ENCODE measurements at places on chromosomes 16 and 17. TPM values are rescaled to one million over a fixed set of nuclear protein-coding genes. Genes with fewer than 3 reads are reported as not detected.

DNA sequence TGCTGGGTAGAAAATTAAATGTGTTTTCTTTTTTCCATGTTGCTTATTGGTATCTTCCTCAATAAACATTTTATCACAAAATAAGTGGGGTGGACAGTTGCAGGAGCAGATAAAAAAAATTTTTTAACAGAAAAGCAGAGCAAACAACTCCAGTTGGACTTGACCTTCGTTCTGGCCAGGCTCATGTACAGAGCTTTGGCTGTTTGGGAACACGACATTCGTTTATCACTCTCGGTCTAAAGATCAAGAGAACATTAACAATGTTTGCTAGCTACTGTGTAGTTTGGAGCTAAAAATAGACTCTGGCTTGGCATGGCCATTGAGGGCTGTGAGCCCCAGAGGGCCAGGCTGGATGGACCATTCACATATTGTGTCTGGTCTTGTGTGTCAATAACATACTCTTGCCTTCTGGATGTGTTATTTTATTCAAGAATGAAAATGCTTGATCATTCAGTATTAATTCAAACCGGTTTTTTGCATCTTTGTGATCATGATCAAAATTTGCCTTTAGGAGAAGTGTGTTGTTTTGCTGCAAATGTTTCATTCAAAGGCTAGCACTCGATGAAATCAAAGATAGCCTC, 56.6 kb downstream of the TMEM186 start:
- no peak for DNase-seq

GRCh38 chr17:11997147-11997971, at the start of gene ZNF18:
Gene ZNF18 (minus strand): TSS chr17:11997475. CDS start chr17:11992829, 4,646 bp downstream.
- peak; percentile 97 for DNase-seq

DNA sequence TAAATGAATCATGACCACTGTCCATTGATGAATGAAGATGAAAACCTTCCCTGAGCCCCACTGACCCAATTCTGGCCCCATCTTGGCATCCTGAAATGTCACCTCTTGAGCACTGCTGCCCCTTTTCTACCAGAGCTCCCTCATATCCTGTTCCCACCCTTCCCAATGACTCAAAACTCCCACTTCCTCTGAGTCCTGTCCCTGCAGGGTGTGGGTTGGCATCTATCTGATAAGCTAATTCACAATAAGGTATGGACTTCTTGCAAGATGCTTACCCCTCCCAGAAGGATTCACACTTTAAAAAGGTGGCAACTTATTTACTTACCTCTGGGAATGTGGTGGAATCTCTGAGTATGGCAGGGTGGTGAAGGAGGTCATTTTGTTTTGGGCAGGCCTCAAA, 13.3 kb upstream of the CSNK2A2 start:
- DNase-seq, result no peak

DNA sequence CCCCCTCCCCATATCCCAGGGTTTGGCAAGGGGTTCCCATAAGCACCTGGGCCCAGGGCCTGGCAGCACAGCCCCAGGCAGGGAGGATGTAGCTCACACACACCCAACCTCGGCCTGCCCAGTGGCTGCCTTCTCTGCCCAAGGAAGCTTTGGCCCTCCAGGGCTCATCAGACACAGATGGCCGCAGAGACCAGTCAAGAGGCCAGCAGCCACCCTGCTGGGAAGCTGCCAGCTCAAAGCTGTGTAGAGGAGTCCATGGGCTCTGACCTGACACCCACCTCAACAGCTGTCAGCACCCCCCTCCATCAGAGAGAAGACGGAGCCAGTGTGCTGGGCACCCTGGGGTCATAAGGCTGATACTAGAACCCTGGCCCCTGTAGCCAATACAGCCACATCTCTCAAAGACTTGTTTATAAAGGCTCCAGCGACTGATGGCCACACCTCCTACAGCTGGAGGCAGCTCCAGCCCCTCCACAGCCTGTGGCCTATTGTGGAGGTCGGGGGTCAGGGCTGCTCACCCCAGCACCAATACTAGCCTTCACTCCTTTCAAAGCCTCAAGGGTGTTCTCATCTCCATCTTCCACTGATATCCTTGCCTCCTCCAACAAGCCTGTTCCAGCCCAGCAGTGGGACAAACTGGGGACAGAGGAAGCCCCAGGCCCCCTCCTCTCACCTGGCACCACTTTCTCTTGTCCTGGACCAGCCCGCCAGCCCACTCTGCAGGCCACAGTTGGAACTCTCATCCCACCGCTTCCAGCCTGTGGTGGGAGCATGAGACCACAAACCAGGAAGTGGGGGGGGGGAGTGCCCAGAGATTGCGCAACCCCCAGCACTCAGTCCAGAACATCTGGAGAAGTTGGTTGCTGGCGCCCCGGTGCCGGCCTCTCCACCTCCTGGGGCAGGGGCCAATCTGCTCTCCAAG, 2.2 kb upstream of the MPG start:
- DNase-seq, result peak; percentile 94

DNA sequence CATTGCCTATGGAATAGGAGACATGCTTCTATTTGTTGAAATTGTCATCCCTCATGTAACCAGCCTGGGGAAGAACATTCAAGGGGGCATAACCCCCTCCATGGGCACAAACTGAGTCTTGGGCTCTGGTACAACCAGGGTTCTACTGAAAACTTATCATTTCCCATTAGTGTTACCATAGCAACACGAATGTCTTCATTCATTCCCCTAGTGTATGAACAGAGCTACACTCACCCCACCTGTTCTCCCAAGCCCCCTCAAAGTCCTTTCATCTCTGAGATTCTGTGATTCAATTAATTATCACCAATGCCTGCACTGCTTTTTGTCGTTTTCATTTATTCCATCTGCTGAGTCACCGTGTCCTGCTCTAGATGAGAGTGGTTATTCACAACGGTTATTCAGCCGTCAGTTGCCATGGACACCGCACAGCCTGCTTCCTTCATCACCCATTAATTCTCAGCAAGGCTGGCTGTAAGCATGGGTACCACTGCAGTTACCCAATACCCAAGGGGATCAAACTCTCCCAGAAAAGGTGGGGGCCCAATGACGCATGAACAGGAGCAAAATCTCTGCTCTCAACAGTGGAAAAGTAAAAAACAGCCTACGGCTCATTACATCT, 1.6 kb upstream of the GAST start:
- DNase-seq, result no peak

- DNase-seq, result no peak
These were observed 48.3 kb downstream of the CUEDC1 start for GRCh38 chr17:57906910-57907309.

- no peak for DNase-seq
These were observed 3.0 kb downstream of the PIPOX start for GRCh38 chr17:29045734-29046472.

DNA sequence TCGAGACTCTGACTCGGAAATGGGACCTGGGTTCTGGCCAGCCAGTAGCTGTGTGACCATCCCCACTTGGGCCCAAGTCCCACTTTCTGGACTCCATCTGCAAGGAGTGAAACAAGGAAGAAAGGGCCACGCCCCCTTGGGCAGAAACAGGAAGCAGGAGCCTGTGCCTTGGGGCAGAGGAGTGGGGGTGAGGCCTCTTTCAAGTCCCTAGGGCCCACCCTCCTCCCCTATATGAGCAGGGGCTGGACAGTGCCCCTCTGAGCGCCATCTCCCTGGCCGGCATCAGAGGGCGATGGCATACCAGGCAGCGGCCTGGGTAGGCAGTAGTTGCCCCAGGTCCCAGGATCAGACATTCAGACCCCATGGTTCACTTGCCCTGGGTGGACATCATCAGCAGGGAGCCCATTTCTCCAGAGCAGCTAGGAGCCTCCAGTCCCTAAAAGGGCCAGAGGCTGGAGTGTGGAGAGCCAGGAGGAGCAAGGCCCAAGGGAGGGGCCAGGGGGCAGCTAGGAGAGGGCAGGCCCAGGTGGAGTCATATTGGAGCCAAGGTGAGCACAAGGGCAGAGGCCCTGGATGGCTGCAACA, 7.1 kb downstream of the BCAR1 start:
- peak; percentile 68 for DNase-seq

DNA sequence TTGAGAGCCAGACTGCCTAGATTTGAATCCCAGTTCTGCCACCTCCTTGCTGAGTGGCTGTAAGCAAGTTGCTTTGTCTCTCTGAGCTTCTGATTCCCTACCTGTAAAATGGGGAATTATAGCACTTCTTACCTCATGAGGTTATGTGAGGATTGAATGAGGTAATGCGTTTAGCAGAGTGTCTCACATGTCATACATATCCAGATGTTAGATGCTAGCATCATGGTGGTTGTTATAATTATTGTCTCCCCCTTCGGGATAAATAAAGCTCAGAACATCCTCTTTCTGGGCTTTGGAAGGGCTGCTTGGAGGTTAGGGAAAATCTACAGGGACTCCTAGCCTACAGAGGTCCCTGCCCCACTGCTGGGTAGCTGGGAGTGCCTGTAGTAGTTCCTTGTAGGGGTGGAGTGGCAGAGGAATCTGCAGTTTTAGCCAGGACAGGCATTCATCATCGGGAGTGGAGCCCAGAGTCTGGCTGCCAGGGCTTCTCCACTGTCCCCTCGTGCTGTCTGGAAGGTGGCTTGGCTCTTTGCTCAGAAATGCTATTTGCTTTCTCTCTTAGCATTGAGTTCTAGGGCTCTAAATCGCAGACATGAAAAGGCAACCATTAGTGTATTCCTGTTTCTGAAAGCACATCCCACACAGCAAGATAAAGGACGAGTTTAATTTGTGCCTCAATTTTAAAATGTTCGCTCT, 137.9 kb upstream of the CACNG3 start:
- DNase-seq, result no peak

DNA sequence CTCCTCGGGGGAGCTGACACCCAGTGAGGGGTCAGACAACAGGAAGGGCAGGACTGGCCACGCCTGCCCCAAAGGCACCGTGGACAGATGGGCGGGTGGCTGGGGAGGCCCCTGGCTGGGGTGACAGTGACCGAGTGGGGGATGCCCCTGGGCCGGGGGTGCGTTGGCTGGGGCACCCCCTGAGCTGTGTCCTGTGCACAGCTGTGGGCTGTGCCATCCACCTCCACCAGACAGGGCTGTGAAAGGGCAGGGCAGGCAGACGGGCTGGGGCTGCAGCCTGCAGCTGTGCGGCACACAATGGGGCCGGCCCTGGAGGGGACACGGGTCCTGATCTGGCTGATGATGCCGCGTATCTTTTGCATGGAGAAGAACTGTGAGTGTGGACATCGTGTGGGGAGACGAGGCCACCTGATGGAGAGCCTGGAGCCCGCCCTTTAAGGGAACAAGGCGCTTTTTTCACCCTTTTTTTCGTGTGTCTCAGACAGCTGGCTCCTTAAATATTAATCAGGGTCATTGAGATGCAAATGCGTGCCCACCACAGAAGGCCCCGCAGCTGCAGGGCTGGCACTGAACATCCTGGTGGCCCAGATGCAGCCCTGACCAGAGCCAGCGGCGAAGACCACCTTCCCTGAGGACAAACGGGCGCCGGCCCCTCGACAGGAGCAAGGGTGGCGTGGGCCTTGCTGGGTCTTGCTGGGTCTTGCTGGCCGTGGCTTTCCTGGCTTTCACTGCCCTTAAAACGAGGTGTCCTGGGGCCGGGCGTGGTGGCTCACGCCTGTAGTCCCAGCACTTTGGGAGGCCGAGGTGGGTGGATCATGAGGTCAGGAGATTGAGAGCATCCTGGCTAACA, 42.4 kb upstream of the GNG13 start:
- DNase-seq, result no peak

GRCh38 chr17:3974138-3974687, 10.0 kb upstream of the ATP2A3 start:
- DNase-seq, result no peak

DNA sequence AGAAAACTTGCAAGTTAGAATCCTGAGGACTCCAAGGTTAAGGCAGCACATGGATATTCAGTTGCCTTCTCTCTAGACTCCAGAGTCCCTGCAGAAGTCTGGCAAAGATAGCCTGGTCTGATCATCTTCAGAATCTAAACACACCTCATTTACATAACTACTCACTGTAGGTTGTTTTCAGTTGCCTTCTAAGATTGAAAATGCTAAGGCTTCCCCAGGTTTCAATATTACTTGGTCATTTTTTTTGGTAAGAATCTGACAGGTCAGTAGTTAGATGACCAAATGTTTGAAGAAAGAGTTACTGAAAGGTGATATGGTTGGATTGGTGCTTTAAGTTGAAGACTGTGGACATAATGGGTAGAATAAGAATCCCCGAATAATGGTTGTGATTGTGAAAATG, 205.4 kb upstream of the KCNJ16 start:
- no peak for DNase-seq

GRCh38 chr16:80114699-80115098, 426.1 kb upstream of the DYNLRB2 start:
- no peak for DNase-seq

- DNase-seq, result no peak
These were observed 76.8 kb downstream of the RPGRIP1L start for GRCh38 chr16:53626811-53627210.

GRCh38 chr17:77297693-77298666, 157.2 kb downstream of the SEC14L1 start:
- DNase-seq, result no peak

DNA sequence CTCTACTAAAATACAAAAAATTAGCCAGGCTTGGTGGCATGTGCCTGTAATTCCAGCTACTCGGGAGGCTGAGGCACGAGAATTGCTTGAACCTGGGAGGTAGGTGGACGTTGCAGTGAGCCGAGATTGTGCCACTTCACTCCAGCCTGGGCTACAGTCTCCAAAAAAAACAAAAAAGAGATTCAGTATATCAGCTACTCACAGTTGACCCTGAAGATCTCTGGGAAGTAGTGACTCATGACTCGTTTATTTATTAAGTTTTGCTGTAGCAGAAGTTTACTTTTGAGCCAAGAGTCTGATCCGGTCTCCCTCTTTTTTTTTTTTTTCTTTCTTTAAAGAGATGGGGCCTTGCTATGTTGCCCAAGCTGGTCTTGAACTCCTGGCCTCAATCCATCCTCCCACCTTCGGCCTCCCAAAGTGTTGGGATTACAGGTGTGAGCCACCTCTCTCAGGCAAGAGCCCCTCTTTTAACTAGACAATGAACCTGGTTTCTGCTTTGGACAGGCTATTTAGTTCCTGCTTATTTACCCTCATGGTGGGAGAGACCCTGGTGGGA, 4.4 kb downstream of the MVP start:
- no peak for DNase-seq

- DNase-seq, result peak; percentile 51
These were observed 34.0 kb downstream of the TMEM132E start for GRCh38 chr17:34613064-34614019.

DNA sequence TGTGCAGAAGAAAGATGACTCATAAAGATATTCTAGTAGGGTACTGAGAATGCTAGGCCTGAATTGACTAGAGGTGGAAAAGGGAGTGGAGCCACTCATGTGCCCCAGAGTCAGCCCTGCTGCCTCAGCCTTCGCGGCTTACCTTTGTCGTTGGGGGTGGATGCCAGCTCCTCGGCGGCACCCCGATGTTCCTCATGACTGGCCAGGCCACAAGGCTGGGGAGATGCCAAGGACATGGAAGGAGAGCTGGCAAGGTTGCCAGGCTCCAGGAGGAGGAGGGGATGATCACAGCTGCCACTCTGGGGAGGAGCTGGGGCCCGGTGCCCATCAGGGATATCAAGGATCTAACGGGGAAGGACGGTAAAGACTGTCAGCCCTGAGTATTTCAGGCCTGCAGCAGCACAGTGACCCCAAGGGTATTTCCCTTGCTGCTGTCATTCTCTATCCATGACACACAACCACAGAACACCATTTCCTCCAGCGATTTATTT, 9.7 kb upstream of the SLC35B1 start:
- no peak for DNase-seq

The PYDC1 gene
- total RNA-seq, result not detected

The DHRS11 gene
- total RNA-seq, result 6.6 TPM

The CACNG3 gene
- total RNA-seq, result not detected

The MT1M gene
- 0.66 TPM for total RNA-seq

The CRHR1 gene
- total RNA-seq, result 1.1 TPM

The SLC5A11 gene
- total RNA-seq, result 0.24 TPM

The WNT9B gene
- not detected for total RNA-seq

The ATMIN gene
- 19.2 TPM for total RNA-seq

The TBC1D3 gene
- total RNA-seq, result not detected
